Regular cardiac myocyte (primary cell): ENCODE measurements at places on chromosomes 1 and 21. TPM values are rescaled to one million over a fixed set of nuclear protein-coding genes. Genes with fewer than 3 reads are reported as not detected.

HHAT gene
- 4.0 and 8.5 TPM in 2 replicates for total RNA-seq

FAM72A gene
- total RNA-seq, result 1.4 and 7.3 TPM in 2 replicates

TRAF5 gene
- total RNA-seq, result 5.2 and 15.2 TPM in 2 replicates

SAMSN1 gene
- total RNA-seq, result not detected in 2 replicates

S100B gene
- 0.28 TPM in 1 of 2 replicates, not detected in the other for total RNA-seq

KCNE2 gene
- not detected in 2 replicates for total RNA-seq

RNU1-2 gene
- total RNA-seq, result under 0.01 TPM in 2 replicates

APCS gene
- not detected in 2 replicates for total RNA-seq
